ENCODE measurements at places on chromosomes 1 and 21.
A peak's percentile ranks its signal among the peaks of the same experiment; 100 is the strongest.

DNA sequence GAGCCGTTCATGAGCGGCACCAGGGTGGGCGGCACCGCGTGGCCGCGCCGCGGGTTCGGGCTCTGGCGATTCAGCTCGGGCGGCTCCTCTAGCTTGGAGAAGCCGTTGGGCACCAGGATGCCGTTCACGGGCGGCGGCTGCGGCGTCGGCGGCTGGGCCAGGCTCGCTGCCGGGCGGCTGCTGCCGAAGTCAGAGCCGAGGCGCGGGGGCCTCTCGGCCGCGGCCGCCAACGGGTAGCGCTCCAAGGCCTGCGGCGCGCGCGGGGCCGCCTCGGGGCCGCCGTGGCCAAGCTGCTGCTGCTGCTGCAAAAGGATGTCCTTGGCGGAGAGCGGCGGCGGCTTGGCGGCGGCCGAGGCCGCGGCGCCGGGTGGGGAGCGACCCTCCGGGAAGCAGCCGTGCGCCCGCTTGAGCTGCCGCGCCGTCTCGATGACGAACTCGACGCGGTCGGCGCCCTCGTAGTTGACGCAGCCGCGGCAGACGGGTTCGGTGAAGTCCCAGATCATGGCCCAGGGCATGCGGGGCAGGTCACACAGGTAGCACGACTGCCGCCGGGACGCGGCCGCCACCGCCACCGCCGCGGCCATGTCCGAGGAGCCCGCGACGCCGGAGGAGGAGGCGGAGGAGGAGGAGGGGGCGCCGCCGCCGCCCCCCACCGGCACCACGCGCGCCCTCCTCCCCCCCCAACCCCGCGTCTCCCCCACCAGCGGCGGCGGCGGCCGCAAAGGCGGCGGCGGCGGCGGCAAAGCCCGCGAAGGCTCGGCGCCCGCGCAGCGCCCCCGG, 877 bp downstream of the IRF2BP2 start:
- DNase-seq: no peak

DNA sequence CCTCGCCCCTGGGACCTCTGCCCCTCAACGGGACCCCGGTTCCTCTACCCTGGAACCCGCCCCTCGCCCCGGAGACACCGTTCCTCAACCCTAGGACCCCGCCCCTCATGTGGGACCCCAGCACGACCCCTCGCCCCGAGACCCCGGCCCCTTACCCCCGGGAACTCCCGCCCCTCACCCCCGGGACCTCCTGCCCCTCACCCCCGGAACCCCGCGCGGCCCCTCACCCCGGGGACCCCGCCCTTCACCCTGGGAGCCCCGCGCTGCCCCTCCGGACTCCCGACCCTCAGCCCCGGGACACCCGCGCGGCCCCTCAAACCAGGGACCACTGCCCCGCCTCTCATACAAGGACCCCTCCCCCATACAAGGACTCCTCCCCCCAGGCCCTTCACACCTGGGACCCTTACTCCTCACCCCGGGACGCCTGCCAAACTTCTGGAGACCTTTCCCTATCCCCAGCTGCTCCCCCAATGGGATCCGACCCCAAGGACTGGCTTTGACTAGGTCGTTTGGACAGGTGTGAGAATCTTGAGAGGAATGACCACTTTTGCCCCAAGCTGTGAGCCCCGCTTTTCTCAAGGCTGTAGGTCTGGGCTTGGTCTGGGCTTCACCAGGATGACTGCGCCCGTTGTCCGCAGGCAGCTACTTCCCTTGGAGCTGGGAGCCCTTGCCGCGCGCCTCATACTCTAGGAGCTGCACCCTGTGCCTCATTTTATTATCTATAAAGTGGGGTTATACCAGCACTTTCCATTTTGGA, 843 bp downstream of the DIP2A start:
- peak; percentile 4 for DNase-seq

GRCh38 chr1:109161858-109162606, 48.1 kb downstream of the ELAPOR1 start:
- DNase-seq: no peak

DNA sequence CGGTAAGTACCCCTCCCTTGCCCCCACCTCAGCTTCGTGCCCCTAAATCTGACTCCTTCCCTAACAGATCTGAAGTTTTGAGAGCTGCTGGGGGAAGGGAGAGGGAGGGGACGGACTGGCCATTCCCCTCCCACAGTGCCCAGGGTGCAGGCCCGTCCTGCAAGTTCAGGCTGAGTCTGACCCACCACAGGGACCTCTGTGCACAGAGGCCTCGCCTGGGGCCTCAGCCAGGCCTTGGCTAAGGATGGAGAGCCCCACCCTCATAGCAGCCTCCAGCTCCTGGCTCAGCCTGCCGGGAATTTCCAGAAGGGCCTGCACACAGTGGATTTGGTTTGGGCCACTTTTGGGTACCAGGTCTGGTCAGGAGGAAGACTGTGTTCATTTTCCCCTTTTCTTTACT, 31.2 kb upstream of the TNFRSF1B start:
- DNase-seq: no peak

- DNase-seq: peak; percentile 6
Measured at GRCh38 chr1:164587617-164588501, 28.9 kb downstream of the PBX1 start.

- no peak for DNase-seq
Measured at GRCh38 chr1:207967703-207968102, 56.8 kb upstream of the CD34 start.

GRCh38 chr1:12637693-12638092, 6.2 kb upstream of the AADACL4 start:
- no peak for DNase-seq

DNA sequence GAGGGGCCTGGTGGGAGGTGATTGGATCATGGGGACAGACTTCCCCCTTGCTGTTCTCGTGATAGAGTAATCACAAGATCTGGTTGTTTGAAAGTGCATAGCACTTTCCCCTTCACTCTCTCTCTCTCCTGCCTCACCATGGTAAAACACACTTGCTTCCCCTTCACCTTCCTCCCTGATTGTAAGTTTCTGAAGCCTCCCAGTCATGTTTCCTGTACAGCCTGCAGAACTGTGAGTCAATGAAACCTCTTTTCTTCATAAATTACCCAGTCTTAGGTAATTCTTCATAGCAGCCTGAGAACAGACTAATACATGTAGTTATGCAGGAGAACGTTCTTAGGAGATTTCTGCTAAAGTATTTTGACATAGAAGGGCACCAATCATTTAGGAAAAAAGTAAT, 59.9 kb upstream of the FBXO28 start:
- no peak for DNase-seq

DNA sequence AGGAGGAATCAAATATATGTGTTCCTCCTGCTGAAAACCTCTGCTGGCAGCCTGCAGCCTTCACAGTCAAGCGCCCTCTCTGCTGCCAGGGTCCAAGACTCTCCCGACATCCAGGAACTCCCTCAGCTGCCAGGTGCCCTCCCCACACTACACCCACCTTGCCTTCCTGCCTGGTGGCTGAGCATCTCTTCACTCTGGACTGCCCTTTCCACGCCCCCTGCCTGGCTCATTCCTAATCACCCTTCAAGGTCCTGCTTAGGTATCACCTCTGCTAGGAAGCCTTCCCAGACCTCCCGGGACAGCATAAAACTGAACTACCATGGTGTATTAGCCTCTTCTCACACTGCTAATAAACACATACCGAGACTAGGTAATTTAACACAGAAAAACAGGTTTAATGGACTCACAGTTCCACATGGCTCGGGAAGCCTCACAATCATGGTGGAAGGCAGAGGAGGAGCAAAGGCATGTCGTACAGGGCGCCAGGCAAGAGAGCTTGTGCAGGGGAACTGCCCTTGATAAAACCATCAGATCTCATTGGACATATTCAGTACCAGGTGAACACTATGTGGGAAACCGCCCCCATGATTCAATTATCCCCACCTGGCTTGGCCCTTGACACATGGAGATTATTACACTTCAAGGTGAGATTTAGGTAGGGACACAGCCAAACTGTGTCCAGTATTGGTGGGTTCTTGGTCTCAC, 15.3 kb downstream of the LDLRAD1 start:
- DNase-seq: no peak

GRCh38 chr1:227890451-227891222, 57.1 kb downstream of the WNT9A start:
- DNase-seq: no peak

GRCh38 chr1:151989211-151989862, 4.3 kb downstream of the S100A10 start:
- no peak for DNase-seq

DNA sequence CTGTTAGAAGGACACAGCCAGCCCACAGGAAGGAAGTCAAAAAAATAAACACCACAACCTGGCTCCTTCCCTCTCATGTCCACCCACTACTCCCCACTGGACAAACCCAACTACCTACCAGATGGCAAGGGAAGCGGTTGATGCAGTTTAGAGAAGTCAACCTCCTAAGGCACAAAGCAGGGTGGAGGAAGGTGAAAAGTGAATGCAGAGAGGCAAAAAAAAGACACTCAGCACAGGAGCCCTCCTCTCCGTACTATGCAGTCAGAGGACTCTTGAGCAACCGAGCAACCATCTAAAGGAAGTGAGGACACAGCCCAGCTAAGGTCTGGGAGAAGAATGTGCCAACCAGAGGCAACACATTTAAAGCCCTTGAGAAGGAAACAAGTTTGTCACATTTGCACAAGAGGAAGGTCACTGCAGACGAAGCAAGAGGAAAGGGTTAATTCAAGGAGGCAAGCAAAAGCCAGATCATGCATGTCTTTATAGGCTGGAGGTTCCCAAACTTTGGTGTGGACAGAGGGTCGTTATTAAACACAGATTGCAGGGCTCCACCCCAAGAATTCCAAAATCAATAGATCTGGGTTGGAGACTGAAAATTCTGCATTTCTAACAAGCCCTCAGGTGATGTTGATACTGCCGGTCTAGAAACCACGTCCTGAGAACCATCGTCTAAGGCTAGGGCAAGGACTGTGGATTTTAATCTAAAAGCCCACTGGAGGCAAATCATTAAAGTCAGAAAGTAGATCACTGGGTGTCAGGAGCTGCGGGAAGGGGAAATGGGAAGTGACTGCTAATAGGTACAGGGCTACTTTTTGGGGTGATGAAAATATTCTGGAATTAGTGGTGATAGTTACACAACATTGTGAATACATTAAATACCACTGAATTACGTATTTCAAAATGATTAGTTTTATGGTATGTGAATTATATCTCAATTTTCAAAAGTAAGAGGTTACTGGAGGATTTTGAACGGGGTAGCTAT, 19.7 kb downstream of the TP53BP2 start:
- DNase-seq: no peak

GRCh38 chr1:118649369-118650106, 338.6 kb downstream of the TBX15 start:
- no peak for DNase-seq

- no peak for DNase-seq
Measured at GRCh38 chr1:241401156-241401555, 44.2 kb upstream of the RGS7 start.
